Calu3 (cell line): ENCODE measurements at places on chromosomes 5 and 9.

- no peak for DNase-seq
These were observed 17.6 kb upstream of the MATR3 start for GRCh38 chr5:139275956-139276355.

- no peak for DNase-seq
These were observed 627.3 kb upstream of the NUDT12 start for GRCh38 chr5:104189909-104190308.

DNA sequence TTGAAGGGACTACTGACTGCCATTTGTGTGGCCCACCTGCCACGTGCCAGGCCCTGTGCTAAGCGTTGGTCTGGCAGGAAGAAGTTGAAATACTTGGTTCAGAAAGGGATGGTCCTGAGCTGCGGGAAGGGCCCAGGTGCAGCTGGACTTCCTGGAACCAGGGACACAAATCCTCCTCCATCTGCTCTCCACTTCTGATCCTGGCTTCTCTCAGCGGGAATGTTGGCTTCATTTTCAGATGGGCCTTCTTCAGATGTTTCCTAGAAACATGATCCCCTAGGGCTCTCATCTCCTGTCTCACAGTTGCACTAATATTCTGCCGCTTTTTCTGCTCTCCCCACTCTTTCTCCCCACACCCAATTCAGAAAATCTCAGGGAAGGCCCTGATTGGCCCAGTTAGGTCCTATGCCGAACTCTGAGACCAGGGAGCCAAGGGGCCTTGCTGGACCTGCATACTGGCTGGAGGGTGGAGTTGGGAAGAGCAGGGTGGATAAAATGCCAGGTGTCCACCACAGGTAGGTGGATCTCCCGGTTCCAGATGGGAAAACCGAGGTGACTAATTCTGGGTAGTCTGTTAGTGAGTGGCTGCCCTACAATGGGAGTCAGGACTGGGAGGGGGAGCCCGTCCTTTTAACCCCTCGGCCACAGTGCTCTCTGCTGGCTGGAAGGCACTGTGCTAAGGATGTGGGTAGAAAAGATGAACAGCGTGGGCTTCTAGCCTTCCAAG lies 19.4 kb downstream of the PSAT1 start:
- no peak for DNase-seq

DNA sequence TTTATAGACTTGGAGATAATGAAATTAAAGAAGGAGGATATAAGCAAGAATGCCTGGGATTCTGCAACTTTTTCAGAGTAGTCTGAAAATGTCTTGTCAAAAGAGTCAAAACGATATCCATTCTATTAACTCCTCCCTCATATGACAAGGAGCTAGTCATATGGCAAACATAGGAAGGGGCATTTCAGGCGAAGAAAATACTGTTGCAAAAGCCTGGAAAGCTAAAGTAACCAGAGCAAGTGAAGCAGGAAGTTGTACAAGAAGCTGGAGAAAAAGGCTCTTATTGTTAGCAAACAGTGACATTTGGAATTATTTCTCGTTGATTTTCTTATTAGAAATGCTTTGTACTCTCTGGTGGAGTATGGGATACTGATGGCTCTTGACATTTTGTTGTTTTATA lies 94.0 kb upstream of the PTPRD start:
- no peak for DNase-seq
